CD4-positive, alpha-beta T cell treated with Interleukin-15 for 1 hour (primary cell): ENCODE measurements at places on chromosomes 3 and 15.

DNA sequence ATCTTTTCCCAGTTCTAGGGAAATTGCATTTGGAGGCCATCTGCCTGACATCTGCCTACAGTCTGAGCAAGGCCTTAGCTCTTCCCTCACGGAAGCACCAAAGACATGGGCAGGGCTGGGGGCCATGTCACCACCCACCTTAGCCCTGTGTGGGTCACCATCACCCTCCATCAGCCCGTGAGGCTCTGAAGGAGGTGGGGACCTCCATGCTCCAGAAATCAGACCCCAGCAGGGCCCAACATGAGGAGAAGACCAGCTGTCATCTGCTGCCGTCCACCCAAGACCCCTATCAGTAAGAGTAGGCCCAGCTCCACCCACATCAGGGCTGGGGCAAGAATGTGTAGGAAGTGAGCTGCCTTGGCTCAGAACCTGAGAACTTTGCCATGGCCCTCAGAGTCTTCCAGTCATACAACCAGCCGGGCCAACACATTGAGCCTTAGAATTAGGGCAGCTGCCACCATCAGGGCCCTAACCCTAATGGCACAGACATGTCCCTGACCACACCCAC lies 1.9 kb downstream of the TMIE start:
- DNase-seq: no peak

DNA sequence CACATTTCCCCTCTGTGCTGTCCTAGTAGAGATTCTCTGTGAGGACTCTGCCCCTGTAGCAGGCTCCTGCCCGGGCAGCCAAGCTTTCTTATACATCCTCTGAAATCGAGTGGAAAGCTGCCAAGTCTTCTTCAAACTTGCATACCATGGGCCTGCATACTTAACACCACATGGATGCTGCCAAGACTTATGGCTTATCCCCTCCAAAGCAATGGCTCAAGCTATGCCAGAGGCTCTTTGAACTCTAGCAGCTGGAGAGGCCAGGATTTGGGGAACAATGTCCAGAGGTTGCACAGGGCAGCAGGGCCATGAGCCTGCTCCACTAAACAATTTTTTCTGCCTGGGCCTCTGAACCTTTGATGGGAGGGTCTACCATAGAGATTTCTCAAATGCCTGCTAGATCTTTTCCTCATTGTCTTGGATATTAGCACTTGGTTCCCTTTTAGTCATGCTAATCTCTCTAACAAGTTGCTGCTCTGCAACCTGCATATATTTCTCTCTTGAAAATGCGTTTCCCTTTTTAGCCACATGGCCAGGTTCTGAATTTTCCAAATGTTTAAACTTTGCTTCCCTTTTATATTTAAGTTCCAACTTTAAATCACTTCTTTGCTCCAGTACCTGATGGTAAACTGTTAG lies 6.1 kb upstream of the PLSCR4 start:
- DNase-seq: no peak

DNA sequence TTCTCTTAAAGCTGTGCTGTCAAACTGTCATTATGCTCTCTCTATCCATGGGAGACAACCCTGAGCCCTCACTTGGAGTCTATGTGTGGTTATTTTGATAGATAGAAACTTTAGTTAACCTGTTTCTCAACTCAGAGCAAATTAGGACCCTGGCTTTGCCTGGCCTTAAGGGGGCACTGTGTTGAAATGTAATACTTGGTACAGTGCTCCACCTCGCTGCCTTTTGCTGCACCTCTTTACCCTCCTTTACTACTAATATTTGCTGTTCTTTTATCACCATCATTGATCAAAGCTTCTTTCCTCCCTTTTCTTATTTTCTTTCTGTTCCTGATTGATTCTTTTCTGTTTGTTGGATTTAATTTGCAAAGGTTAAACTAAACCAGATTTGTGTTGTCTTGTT lies 34.3 kb downstream of the STT3B start:
- DNase-seq: no peak

DNA sequence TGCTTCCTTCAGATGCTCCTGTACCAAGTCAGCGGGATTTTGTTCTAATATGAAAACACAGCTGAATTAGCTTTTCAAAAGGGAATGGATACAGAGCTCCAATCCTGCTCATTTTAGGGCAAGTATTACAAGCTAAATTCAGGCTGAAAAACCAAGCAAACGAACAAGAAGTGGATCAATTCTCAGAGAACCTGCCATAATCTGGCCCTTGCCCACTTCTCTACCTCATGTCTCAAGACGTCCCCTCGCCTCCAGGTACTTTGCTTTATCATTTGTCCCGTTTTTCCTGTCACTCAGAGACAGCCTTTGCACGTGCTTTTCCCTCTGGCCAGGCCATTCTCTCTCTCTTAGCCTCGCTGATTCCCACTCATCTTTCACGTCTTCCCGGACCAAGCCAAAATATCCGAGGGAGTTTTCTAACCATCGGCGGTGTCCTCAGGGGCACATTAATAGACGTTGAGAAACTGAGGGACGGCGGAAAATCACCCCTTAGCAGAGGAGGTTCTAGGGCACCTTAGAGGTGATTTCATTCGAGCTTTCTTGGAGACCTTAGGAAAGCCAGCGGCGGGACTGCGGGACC lies 654 bp downstream of the SUSD5 start:
- no peak for DNase-seq

GRCh38 chr15:42800731-42801474 lies 64.0 kb upstream of the CDAN1 start:
- DNase-seq: no peak

- DNase-seq: no peak
Observed at GRCh38 chr15:67818464-67818863, 6.8 kb upstream of the SKOR1 start.

DNA sequence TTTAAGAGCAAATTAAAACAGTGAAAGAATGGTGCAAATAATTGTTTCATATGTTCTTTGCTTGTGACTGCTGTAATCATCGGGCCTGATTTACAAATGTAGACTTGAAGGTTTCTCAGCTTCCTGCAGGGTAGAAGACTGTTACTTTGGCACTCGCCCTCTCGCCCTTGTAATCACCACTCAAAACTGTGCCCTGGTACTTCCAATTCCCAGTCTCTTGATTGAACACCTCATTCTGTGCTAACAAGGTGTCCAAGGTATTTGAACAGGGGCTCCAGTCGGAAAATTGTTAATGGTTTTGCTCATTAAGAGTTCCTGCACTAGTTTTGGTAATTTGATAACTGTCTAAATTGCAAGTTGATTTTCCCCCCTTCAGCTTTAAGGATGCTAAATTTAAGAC lies 209.5 kb downstream of the ZIC1 start:
- DNase-seq: no peak

DNA sequence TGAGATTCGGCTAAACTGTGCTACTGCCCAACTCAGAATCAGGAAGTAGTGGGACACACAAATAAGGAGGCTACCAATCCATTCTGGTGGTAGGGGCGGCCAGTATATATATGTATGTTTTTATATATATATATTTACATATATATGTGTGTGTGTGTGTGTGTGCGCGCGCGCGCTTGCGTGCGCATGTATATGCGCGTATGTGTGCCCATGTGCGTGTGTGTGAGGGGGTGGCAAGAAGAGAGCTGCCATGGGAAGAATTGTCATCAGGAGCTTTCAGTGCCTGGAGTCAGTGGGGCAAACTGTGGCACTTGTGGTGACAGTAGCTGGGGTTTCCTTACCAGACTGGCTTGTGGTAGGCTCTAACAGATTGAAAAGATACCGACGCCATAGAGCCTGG lies 26.5 kb downstream of the GXYLT2 start:
- DNase-seq: no peak

DNA sequence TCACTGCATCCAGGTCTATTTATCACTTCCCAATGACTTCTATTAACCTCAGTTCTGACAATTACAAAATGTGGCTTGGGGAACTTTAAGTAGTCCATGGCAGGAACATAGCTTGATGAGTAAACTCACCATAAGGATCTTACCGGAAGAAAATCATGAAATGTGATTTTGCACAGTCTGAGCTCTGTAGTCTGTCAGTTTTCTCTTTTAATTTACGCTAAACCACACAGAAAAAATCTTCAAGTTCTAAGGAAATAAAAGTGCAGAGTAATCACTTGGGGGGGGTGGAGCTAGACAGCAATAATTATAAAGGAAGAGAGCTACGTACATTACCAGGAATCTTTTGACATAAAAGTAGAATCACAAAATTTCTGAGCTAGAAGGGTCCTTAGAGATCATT lies 9.2 kb downstream of the TBC1D5 start:
- DNase-seq: no peak

DNA sequence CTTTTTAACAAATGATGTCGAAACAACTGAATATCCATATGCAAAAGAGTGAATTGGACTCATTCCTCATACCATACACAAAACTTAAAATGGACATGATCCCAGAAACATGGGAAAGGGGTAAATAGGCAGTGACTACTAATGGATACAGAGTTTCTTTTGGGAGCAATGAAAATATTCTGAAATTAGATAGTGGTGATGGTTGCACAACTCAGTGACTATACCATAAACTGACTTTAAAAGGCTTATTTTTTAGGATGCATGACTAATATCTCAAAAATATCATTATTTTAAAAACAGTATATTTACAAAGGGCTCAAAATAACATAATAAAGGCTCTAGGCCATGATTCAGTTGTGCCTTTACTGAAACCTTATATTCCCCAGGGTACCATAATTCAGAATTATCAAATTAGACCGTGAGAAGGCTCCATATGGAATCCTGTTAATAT lies 16.3 kb upstream of the ATP13A3 start:
- DNase-seq: no peak

DNA sequence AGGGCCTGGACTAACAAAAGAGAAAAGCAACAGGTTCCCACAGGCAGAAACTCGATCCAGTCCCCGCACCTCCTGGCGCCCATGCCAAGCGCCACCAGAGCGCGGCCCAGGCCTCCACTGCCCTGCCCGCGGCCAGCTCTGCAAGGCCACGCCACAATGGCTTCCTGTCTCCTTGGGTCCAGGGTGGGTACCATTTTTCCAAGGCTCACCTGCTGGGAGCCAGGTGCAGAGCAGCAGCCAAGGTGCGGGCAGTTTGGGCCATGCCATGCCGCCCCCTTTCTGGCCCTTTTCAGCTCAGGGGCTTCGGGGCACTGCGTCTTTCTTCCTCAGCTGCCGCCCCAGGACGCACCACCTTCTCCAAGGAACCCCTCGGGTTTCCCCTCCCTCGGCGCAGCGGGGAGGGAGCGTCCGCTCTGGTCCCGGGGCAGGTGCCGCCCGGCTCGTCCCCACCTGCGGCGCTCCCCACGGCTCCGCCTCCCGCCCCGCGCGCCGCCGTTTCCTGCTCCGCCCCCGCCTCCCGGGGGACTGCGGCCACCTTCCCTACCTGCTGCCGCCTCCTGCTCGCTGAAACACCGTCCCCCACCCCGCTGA lies at the start of gene ILDR1:
ILDR1 (minus strand) TSS at position 437 of the 591 bp plus-strand sequence; CDS start at position 267, 170 bp downstream.
- peak; percentile 32 for DNase-seq

DNA sequence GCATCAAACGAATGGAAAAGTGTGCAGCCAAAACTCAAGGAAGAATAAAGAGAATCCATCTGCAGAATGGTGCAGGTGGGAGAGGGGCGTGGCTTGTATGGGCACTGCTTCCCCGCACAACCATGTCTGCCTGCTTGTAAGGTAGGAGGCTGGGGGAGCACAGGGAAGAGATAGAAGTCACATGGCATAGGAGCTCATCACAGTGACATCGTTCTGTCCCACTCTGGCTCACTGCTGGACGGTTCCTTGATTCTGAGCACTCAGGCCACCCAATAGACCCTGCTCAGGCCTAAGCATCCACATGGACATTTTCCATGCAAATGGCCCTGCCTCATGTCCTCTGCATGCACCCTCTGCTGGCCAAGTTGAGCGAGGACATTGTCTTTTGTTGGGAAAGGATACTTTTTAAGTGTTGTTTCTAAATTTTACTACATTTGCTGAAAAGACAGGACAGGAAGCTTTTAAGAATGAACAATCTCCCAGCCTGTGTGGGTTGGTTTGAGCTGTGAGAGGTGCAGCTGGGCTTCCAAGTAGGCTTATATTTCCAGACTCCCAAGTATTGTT lies 3.1 kb downstream of the MYLK start:
- DNase-seq: no peak

DNA sequence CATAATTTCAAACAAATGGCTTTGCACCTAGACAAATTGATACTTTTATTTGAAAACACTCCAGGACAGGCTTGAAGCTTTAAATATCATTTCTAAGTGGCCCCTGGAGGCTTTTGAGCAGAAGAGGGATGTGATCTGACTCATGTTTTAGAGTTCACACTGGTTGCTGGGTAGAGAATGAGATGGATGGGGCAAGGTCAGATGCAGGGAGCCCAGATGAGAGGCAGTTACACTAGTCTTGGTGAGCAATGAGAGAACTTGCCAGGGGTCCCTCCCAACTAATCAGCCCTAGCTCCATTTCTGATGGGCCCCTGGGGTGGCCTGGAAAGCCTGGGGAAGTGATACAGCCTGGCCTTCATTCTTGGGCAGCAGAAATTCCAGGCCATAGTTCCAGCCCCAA lies 190.4 kb downstream of the MEGF11 start:
- DNase-seq: no peak

- DNase-seq: no peak
Observed at GRCh38 chr15:47184908-47185801, 532.1 kb upstream of the SEMA6D start.

- no peak for DNase-seq
Observed at GRCh38 chr15:77497110-77497737, 76.5 kb downstream of the HMG20A start.
